ENCODE measurements at places on chromosomes 2 and 18.

GRCh38 chr2:160379399-160379798 lies 114.2 kb downstream of the RBMS1 start:
- DNase-seq = no peak

GRCh38 chr2:122412360-122412759 lies 656.9 kb downstream of the TSN start:
- DNase-seq = no peak

DNA sequence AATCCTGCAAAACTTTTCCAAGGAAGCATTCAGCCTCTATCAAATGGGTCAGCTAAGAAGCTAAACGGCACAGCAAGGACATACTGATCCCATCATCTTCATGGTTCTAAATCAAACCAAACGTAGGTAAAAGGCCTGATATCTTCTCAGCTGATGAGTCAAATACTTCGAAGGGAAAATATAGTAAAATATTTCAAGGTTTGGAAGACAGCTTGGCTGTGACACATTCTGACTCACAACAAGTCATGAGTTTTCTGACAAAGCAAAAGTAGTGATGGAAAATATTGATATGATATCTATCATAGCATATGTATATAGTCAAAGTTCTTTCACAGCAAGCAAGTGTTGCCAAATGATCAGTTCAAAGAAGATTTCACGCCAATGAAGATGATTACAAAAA lies 31.5 kb downstream of the DOCK10 start:
- DNase-seq = peak; percentile 64

GRCh38 chr2:160650196-160651118 lies 156.8 kb upstream of the RBMS1 start:
- peak; percentile 76 for DNase-seq

DNA sequence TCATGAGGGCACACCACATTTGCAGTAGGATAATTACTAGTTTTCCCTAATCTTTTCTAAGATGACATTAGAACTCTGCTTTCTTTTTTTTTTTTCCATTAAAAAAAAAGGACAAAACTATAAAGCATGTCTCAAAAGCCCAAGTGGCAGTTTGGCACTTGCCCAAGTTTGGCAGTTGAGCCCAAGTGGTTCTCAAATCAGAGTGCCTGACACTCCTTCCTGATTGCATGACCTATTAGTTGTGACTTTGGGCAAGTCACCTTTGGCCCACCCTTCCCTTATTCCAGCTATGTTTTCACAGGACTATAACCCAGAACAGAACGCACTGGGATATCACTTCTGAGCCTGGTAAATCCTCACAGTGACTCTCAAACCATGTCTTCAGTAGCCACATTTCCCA lies 273.0 kb downstream of the CCDC85A start:
- DNase-seq = no peak

- no peak for DNase-seq
Measured at GRCh38 chr2:6977113-6977741, 60.0 kb downstream of the RNF144A start.

DNA sequence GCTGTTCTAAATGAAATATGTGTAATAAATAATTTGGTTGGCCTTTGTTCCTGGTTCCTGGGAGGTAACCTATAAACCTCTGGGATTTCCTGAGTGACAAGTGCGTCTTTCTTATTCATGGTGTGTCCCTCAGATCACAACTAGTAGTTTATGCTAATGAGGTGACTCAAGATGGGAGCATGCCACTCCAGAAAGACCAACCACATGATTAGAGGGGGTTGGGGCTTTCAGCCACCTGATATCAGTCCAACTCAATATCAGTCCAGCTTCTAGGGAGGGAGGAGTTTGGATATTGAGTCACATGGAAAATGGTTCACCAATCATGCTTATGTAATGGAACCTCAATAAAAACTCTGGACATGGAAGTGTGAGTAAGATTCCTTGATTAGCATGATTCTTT lies 96.6 kb downstream of the QPCT start:
- DNase-seq = peak; percentile 36

DNA sequence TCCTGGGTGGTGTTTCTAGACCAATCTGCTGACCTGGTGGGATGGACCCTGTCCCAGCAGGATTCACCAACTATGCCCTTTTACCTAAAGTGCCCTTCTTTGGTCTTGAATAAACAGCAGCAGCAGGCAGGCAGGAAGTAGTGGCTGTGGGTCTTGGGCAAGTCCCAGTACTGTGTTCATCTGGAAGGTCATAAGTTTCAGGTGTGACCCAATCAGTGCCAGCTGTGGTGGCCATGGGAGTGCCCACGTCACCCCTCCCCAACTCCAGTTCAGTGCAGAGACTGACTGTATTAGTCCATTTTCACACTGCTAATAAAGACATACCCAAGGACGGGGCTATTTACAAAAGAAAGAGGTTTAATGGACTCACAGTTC lies 148.3 kb upstream of the SRD5A2 start:
- peak; percentile 28 for DNase-seq

- no peak for DNase-seq
Measured at GRCh38 chr2:75226617-75227016, 27.3 kb upstream of the TACR1 start.

DNA sequence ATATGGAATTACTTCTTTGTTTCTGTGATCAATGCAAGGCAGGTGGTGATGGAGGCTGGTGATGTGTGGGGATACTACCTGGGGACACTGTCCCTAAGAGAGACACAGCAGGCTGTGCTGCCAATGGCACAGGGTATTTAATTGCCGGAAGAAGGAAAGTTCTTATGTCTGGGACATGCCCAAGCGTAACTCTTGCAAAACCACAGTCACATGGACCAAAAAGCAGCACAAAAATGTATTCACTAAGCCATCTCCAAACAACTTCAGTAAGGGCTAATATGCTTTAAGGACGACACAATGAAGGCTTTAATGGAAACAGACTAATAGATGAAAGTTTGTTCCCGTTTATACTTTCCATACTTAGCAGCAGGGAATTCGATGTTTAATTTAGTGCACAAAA lies 49.7 kb upstream of the AP1S3 start:
- DNase-seq = no peak

DNA sequence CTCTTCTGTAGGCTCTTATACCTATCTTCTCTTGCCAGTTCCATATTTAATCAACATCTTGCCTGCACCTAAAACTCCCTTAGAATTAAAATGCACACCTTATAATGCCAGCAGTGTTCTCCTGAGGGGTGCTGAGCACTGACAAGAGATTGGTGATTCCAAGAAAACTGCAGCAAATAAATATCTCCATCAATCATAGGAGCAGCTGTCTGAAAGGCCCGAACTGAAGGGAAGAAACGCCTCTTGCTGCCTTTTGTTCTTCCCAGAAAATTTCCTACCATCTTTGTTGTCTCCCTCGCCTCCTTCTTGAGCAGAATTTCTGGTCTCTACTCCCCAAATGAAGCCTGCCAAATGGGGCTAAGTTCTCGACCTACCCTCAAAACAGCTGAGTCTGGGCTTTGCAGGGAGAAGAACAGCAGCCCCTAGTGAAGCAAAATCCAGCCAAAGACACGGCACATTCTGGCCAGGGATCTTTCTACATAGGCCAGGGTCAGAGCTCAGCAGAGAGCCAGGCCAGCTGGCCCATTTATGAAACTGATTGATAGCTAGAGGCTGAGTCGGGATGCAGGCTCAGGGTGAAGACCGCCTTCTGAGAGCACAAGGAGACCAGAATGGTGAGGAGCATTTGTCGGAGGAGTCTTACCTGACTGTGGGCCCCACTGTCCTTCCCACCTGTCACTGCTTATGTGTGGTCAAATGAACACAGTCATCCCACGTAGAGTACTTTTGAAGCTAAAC lies 20.4 kb upstream of the TMEM247 start:
- DNase-seq = no peak

- DNase-seq = peak; percentile 76
Measured at GRCh38 chr18:28189400-28190239, 12.7 kb upstream of the CDH2 start.

GRCh38 chr2:47198985-47199451 lies 43.9 kb upstream of the STPG4 start:
- DNase-seq = peak; percentile 85

GRCh38 chr2:69773206-69773605 lies 31.3 kb downstream of the ANXA4 start:
- peak; percentile 59 for DNase-seq

DNA sequence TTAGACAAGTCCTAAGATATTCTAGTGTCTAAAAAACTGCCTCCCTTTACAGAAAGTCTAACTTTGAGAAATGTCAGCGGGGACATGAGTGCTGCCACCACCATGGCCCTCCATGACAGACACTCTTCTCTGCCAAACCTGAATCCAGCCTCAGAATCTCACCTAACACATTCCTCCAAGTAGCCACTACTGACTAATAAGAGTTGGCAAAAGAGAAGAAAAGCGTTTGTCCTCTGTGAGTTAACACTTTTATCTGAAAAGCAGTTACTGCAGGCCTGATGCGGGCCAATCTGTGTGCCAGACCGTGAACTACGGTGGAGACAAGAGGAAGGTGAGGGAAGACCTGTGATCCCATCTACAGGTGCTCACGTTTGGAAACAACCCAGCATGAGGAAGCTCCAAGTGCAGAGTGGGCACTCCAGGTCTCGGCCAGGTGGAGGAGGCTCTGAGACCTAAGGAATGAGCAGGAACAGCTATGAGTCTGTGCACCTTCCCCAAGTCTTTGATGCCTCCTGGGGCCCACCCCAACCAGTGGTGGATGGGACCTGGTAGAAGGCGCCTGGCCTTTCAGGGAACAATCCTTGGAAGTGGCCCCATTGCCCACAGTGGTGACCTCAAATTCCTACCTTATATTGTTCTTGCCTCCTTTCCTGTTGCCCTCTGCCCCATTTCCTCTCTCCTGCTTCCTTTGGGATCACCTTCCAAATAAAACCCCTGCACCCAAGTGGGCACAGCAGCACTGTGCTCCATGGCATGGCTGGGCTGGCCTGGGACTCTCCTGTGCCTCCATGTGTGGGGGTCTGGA lies 91.6 kb downstream of the BIN1 start:
- DNase-seq = no peak

GRCh38 chr2:64594226-64594989 lies 59.3 kb downstream of the SERTAD2 start:
- DNase-seq = peak; percentile 42

DNA sequence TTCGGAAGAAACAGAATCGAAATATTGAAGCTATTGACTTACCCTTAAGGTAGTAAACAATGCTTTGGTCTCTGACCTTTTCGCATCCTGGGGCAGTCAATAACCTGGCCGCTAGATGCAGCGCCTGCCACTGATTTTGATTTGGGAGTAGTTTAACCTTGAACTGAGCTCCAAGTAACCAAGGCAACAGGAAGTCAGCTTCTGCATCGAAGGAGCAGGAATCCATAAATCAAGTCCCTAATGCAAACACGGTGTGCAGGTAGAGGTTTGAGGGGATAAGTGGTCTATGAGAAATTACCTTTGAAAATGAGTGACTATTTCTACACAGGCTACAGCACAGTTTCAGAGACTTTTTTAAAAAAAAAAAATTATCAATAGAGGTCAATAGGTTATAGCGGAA lies 353.5 kb downstream of the SETBP1 start:
- DNase-seq = no peak

DNA sequence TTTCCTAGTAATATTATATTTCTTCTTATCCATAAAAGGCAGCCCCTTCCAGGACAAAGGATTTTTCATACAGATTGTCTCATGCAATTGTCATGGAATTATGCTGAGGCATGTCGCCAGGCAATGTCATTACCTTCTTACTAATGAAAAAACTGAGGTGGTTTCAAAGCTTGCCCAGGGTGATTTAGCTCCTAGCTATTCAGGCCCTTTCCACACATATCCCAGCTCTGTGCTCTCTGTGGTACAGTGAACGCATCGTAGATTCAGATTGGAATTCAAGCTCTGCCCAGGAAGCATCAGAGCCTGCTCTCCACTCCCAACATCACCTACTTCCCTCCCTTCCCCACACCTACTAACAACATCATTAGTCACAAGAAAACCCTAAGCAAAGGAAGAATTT lies 60.1 kb downstream of the ATP8B1 start:
- peak; percentile 90 for DNase-seq

- no peak for DNase-seq
Measured at GRCh38 chr18:9095297-9096006, 7.0 kb upstream of the NDUFV2 start.

DNA sequence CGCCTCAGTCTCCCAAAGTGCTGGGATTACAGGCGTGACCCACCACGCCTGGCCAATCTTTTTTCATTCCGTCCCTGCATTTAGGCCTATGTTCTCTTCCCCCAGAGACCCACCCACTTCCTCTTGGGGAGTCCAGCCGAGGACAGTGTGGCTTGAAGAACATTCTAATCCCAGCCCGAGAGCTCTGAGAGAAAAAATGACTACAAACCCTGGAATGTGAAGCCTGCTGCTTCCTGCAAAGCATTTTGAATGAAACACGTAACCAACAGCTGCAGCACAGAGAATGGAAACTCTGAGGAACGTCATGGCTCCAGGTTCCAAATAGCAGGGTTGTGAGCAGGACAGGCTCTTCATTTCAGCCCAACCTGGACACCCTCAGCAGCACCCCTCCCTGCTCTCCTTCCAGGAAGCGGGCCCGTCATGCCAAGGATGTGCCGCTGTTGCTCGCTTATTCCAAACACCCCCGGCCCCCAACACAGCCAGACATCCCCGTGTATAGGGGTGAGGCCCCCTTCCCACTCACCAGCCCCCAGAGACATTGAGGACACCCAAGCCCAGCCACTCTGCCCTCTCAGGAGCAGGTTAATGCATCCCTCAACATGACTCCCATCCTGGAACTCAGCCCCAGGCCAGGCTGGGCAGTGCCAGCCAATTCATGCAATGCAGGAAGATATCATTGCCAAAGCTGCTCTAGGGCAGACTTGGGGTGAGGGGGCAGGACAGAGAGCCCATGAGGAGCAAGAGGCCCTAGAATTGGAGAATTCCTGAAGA lies 139.8 kb downstream of the ZFP36L2 start:
- peak; percentile 99 for DNase-seq

DNA sequence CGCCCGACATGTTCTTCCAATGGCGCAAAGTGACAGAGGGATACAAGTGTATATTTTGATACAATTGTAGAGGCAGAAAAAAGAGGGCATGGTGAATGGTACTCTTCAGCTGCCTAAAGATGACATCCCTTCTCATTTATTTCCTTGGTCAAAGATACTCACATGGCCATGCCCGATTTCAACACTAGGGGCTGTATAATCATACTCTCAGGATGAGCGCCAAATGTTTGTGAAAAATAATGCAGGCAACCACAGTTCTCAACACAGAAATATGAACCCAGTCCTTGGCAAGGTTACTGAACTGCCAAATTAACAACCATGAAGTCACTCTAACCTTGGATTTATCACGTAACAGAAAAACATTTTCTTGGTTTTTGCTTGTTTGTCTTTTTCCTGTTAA lies 204.4 kb downstream of the CCDC102B start:
- no peak for DNase-seq

DNA sequence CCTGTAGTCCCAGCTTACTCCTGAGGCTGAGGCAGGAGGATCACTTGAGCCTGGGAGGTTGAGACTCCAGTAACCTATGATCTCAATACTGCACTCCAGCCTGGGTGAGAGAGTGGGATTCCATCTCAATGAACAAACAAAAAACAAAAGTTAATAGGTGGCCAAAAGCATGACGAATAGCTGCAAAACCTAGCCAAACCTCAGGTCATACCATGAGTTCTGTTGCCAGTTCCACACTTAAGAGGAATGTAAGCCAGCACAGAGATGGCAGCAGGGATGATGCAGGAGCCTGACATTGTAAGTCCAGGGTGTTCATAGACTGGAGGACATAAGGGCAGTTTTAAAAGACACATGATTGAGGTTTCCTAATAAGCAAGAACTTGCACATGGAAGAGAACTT lies 55.3 kb upstream of the RMDN2 start:
- peak; percentile 96 for DNase-seq
